ENCODE measurements at places on chromosomes 13 and 19.

GRCh38 chr13:50340551-50341287 lies 325.5 kb downstream of the KCNRG start:
- DNase-seq, result no peak

DNA sequence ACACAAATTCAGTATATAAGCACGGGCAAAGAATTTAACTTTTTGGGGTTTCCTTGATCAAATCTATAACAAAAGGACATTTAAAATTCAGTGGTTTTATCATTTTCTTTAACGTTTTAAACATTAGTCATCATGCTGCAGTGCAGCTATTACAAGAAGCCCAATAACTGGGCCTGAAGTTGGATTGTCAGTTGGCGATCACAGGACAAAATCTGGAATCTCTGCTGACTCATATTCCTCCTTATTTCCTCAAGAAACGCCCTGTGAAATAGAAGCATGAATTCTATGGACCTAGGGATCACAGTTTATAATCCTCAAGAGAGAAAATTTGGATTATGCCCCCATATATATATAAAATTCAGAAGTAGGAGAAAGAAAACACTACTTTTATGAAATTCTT lies 971.6 kb upstream of the MIR17HG start:
- DNase-seq, result no peak

GRCh38 chr19:46390866-46391265 lies 22.5 kb downstream of the CCDC8 start:
- no peak for DNase-seq

- DNase-seq, result no peak
Observed at GRCh38 chr19:1744822-1745563, 8.3 kb upstream of the ONECUT3 start.
